Stimulated activated CD8-positive, alpha-beta memory T cell treated with anti-CD3 and anti-CD28 coated beads, Interleukin-15, amount 100 ng/mL, for 4 hours (primary cell): ENCODE measurements at places on chromosomes 16 and 17.

DNA sequence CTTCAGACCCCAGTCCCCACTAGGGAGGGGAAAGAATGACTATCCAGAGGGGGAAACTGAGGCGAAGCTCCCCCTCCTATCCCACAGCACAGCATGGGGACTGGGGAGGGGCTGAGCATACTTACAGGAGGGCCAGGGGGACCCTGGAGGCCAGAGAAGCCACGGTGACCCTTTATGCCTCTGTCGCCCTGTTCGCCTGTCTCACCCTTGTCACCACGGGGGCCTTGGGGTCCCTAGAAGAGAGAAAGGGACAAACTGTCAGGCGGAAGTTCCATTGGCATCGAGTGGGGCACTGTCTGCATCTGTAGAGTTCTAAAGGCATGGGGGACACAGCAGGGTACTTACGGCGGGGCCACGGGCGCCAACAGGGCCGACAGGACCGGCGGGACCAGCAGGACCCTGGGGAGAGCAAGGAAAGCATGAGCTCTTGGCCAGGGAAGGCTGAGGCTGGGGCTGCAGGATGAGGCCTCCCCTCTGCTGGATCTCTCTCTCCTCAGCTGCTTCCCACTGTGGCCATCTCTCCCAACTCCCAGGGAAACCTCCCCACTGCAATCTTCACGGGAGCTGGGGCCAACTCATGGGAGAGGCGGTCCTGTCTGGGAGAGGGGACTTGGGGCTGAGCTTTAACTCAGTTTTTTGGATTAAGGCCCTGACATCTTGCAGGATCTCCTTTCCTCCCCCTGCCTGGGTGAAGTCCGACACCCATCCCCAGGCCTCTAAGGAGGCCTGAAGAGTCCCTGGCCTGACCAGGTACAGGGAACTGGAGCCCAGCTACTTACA lies 13.5 kb downstream of the COL1A1 start:
- DNase-seq, result no peak

- no peak for DNase-seq
Measured at GRCh38 chr16:2026461-2027023, at the start of gene NHERF2. Gene NHERF2 (plus strand): TSS chr16:2026902. CDS start chr16:2027006, 104 bp downstream.

DNA sequence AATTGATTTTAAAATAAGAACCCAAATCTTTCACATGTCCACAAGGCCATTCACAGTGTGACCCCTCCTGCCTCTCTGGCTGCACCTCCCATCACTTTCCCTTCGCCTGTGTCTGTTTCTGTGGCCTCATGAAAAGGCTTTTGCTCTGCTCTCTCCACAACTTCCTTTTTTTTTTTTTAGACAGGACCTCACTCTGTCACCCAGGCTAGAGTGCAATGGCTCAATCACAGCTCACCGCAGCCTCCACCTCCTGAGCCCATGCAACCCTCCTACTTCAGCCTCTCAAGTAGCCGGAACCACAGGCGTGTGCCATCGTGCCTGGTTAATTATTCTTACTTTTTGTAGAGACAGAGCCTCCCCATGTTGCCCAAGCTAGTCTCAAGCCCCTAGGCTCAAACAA lies 197.1 kb downstream of the ABCC12 start:
- no peak for DNase-seq

DNA sequence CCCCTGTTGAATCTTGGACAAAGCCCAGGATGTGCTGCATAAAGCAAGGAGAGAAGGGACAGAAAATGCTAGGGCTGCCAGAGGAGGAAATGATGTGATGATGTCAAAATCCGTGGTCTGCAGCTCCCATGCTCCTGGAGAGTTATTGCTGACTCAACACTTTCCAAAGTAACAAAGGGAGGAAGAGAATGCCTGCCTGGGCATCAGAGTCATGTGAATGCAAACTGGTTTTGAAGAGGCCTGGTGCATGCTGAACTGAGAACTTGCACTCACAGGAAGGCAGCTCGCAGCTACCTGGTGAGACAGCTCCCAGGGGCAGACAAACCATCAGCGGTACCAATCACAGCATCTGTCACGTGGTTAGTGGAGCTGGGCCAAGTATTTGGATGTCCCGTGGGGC lies 2.8 kb downstream of the MARVELD3 start:
- DNase-seq, result no peak

DNA sequence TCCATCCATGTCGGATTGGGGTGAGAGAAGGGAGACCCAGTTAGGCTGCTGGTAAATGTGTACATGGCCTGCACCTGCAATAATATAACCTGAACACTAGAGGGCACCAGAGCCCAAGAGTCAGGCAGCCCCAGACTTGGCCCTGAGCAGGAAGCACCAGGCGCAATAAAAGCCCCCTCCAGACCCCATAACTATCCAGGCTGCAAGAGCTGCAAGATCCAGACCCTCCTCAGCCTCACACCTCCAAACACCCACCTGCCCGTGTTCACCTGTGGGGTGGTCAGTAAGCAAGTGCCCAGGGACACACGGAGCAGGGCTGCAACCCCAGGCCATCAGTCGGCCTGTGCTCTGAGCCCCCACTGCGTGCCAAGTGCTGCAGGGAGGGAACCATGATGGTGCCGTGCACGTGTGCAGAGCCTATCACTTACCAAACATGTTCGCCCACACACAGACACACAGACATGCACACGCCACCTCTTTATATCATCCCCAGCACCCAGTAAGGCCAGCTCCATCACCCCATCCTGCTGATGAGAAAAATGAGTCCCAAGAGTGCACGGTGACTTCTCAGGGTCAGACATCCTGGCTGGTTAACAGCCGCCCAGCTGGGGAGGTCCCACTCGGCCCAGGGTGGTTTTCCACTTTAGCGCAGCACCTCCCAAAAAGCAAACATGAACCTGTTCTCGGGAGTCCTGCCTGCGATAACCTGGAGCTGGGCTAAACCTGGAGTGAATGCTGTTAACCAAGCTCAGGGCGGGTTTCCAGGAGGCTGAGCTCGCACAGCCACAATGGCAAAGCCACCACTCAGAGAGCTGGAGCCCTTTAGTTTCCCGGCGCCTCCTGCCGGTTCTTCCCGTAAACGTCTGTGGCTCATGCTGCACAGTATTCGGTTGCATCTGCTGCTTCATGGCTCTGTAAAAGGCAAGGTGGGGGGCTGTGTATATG lies 439.8 kb downstream of the SOX9 start:
- DNase-seq, result no peak

DNA sequence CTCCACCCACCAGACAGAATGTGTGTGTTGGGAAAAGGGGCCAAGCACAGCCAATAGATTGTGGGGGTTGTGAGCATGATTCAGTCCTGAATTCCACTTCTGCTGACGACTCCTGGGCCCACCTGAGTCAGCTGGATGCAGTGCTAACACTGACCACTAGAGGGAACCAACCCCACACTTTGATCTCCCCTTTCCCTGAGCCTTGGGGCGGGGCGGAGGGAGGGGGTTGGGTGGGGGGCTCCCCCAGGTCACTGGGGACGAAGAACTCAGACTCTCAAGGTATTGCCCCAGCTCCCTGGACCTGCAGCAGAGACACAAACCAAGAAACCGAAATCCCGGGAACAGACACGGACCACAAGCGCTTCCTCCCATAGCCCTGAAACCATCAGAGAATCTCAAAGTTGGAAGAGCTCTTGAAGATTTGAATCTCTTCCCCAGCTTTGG lies 621 bp upstream of the CSHL1 start:
- peak; percentile 44 for DNase-seq

GRCh38 chr17:58215685-58216084 lies 3.4 kb downstream of the MKS1 start:
- DNase-seq, result no peak

DNA sequence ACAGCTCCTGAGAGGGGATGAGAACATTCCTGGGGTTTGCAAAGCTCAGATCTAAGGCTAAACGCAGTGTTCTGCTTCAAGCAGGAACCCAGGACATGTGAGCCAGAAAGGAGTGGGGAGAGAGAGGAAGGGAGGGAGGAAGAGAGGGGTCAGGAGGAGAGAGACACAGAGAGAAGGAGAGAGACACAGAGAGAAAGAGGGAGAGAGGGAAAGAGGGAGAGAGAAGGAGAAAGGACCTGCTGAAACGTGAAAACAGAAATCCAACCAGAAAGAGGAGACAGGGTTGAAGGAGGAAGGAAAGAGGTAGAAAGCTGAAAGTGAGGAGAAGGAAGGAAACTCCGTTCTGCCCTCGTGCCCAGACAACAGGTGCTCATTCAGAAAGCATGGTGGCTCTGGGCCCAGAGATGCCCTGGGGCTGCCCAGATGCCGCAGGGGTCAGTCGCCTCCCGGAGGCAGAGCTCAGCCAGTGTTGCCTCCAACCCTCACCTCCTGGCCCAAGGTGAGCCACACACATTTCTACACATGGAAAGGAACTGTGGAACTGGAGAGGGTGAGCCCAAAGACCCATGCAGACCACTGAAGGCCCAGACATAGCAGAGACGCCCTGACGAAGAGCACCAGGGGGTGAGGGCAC lies 49.0 kb upstream of the ENPP7 start:
- DNase-seq, result no peak

- DNase-seq, result no peak
Measured at GRCh38 chr17:80781211-80781610, 210.4 kb upstream of the CHMP6 start.

DNA sequence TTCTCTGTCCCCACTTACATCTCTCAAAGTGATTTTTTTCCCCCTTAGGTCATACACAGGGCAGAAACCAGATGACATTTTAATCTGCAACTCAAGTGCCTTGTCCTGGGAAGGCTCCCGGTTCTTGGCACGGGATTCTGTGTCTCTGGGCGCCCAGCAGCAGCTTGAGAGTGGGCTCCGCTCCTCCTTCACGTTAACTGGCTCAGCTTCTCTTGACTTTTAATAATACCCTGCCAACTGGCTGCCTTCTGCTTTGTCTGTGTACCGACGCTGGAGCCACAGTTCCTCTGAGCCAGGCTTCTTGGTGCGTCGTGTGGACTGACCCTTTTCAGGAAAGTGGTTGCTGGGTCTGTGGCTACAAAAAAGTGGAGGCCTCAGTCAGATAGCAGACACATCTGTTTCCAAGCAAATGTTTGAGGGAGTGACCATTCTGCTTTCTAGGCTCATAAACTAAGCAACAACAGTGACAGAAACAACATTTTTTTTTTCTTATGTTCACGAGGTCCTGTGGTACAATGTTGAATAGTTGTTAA lies 64.9 kb downstream of the IRF8 start:
- DNase-seq, result no peak

GRCh38 chr17:79924639-79924976 lies 85.4 kb upstream of the CBX4 start:
- DNase-seq, result no peak

- DNase-seq, result no peak
Measured at GRCh38 chr17:43219001-43219400, 7.3 kb downstream of the TMEM106A start.

DNA sequence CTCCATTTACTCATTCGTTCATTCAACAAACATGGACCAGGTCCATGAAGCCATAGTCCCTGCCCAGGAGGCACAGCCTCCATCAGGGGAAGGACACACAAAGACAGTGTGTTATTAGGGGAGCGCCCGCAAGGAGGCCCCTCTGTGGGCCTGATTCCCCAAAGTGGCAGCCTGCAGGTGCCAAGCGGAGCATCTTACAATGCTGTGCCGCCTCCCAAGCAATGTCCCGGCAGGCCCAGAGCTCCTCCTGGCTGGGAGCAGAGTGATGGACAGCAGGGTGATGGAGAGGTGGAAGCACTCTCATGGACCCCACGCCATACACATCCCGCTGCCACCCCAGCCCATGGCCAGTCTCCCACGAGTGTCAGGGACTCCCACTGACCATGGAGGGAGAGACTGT lies 25.8 kb downstream of the TRPV1 start:
- no peak for DNase-seq

DNA sequence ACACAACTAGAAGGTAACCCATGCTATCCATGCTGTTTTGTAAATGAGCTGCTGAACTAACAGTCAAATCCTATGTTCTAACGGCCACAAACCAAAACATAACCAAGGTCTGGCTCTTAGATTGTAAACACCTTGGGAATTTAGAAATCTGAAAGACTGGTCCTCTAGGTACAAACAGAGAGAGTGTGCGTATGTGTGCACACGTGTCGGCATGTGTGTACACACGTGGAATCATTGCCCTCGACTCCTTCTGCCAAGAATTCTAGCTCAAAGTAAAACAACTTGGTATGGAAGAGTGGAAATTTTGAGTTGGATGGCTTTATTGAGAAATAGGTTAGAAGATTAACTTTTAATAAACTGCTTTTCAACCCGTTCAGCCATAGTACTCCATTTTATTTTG lies 18.1 kb upstream of the GHDC start:
- DNase-seq, result no peak

- DNase-seq, result no peak
Measured at GRCh38 chr16:62190426-62190825, 154.2 kb upstream of the CDH8 start.

DNA sequence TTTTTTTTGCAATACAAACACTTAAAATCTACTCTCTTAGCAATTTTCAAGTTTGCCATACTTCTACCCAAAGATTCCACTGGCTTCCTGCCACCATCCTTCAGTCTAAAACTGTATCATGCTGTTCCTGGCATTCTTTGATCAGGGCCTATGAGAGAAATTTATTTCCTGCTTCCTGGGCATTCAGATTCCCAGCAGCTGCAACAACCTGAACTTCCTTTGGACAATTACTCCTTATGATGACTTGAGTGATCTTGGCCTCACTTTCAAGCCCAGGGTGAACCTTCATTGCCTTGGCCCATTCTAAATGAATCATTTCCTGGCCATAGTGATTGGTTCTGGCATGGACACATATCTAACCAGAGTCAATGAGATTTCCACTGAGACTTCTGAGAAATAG lies 18.0 kb upstream of the MON1B start:
- no peak for DNase-seq

GRCh38 chr17:57990037-57990436 lies 2.0 kb upstream of the VEZF1 start:
- DNase-seq, result no peak

DNA sequence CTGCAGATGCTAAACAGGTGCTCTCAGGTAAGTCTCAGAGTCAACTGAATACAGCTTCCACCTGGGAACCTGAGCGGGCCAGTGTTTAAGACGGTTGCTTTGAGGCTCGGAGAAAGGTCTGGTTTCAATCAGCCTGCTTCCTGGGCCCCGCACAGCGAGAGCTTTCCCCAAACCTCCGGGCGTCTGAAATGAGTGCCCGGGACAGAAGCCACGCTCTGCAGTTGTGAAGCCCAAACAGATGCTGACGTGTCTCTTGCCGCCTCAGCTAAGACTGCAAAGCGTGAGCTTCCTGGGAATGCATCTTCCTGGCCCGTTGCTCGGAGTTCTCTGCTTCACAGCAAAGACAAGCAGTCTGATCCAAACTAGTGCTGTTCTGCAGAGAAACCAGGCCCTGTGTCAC lies 36.7 kb downstream of the PLXDC1 start:
- no peak for DNase-seq
